ENCODE measurements at places on chromosomes 5 and 9.

- no peak for DNase-seq
Observed at GRCh38 chr9:70601000-70601951, 186.8 kb upstream of the KLF9 start.

- no peak for DNase-seq
Observed at GRCh38 chr9:135448663-135449100, 30.9 kb upstream of the PPP1R26 start.

- no peak for DNase-seq
Observed at GRCh38 chr5:170479484-170479883, 24.3 kb upstream of the KCNIP1 start.

GRCh38 chr5:176134529-176135223 lies 103.5 kb upstream of the SIMC1 start:
- no peak for DNase-seq

DNA sequence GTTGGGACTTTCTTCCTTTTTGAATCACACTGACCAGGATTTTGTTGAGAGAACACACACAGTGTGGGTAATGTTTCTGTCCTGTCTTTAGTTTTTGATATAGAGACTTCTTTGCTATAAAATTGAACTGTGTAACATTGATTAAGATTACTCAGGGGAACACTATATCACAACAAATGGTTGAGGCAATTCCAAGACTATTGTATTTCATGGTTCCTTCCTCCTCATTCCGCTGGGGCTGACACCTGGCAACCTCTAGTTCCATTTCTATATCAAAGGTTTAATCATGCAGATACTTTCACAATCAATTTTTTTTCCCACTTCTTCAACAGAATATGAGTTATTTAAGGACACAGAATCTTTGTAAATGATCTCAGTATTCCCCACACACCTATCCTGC lies 182.2 kb downstream of the TAF11L14 start:
- DNase-seq, result no peak

DNA sequence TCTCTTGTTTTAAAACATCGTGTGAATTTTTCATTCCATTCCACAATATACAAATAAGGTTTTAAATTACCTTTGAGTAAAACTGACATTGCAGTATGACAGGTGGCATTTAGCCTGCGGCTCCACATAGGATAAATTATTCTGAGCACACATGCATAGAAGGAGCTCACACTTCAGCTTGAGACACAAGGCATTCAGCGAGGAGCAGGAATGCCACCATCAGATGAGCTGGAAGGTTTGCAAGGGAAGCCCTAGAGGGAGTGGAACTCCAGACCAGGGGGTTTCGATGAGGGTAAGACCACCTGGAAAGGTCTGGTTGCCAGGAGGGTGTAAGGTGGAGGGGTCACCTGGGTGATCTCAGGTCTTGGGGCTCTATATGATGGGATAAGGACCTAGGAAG lies 259.0 kb upstream of the ADRA1B start:
- no peak for DNase-seq

DNA sequence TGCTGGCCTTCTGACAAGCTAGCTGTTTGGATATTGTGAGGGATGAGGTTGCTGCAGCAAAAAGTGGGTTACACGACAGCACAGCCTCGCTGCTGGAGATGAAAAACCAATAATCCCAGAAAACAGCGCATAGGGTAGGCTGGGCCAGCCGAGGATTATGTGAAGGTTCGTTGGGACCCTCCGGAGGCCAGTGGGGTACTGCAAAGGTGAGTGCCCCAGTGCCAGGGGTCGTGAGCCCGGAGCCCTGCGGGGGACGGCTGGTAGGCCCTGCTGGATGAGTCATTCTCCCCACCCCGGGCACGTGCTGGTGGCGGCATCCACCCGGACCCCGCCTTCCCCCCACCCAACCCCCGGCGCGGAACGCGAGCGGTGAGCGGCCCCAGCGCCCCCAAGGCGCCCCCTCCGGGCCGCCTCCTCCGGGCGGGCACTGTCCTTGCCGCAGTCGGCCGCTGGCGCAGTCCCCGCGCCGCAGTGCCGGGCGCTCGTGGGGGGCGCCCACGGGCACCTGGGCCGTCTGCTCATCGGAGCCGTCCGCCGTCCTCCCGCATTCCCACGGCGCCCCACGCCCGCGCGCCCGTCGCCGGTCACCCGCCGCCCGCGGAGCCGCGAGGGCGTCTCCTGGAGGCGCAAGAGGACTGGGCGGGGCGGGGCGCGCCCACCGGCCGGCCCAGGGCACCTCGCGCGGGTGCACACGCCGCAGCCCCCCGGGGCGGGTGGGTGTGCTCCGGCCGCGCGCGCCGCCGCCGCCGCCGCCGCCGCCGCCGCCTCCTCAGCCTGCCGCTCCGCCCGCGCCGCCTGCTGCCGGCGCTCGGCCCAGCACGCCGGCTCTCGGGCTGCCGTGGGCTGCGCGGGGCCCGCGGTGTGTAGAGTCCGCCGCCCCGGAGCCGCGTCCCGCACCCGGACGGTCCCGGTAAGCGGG lies at the start of gene PHF24:
Gene PHF24, plus strand, starts transcription at position 794 of the 919 bp plus-strand sequence. CDS start 13,014 bp downstream, outside the sequence.
- DNase-seq, result peak; percentile 19

DNA sequence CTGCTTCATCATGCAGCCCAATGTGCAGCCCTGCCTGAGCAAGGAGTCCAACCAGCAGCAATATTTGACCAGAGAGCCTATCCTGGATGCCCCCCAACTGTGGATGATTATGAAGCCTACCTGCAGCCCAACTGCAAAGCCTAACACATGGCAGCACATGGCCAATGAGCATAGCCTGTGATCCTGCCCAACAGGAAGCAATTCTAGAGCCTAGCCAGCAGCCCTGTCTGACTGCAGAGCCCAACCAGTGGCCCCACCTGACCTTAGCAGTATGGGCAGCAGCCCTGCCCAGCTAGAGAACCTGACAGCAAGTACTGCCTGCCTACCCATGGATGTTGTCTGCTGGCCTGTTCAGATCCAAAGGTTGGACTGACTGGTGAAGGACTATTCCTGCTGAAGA lies 97.3 kb upstream of the SH3GL2 start:
- DNase-seq, result no peak

GRCh38 chr5:173243831-173244305 lies 8.9 kb upstream of the NKX2-5 start:
- no peak for DNase-seq

GRCh38 chr5:135486131-135487036 lies 34.2 kb upstream of the TIFAB start:
- DNase-seq, result no peak

DNA sequence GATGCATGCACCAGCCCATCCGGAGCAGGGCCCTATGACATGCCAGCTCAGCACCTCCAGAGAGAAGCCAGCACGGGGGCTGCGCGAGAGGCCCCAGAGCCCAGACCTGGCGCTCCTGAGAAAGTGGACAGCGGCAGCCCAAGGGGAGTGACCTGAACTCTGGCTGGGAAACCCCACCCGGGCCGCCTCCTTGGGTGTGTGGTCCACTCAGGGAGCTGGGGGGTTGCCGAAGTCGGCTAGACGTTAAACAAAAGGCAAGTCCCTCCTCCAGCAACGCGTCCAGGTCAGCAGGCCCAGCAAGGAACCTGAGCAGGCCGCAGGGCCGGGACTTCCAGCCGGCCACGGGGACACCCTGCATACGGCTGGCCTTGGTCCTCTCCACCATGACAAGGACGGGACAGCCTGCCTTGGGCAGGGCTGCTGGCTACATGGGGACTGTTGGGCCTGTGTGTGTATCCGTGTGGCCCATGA lies 35.7 kb downstream of the NACC2 start:
- no peak for DNase-seq

DNA sequence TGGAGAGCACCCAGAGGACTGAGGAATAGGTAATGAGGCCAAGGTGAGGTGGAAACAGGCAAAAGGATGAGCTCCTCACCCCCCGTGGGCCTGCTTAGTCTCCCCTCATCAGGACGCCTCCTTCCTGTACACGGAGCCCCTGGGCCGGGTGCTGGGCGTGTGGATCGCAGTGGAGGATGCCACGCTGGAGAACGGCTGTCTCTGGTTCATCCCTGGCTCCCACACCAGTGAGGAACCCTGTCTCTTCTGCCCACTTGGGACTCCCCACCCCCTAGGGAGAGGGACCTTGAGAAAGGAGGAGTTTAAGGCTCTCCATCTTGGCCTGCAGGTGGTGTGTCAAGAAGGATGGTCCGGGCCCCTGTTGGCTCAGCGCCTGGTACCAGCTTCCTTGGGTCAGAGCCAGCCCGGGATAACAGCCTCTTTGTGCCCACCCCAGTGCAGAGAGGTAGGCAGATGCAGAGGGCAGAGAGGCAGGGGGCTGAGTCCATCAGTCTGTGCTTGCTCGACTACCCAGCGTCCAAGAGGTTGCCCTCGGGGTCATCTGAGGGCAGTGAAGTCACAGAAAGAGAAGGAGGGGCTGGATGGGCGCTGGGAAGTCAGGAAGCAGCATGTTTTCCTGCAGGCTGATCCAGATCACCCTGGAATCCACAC lies 7.0 kb downstream of the DOLK start:
- DNase-seq, result no peak

- no peak for DNase-seq
Observed at GRCh38 chr9:135087899-135088347, 455 bp downstream of the OLFM1 start.

- no peak for DNase-seq
Observed at GRCh38 chr5:113081881-113082546, 105.4 kb downstream of the DCP2 start.

GRCh38 chr9:122186777-122187470 lies 27.2 kb downstream of the MORN5 start:
- no peak for DNase-seq

DNA sequence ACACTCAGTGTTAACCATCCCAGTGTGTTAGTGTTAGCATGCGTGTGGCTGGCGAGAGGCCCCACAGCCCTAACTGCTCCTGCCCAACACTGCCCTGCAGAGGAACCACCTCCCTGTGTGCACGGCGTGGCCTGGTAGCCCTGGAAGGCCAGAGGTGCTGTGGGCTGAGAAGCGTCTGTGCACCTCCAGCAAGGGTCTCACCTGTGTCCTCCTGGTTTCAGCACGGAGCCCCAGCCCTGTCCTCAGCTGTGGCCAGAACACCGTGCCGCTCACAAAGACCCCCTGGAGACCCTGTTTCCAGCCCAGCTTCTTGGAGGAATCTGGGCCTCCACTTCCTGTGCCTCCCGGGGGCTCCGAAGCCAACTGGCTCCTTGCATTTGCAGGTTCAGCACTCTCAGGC lies 56.1 kb upstream of the NRARP start:
- no peak for DNase-seq

Measured in CD4-positive, alpha-beta T cell treated with Interleukin-6 for 4 hours (primary cell).